ENCODE measurements at places on chromosomes 6 and 20.

DNA sequence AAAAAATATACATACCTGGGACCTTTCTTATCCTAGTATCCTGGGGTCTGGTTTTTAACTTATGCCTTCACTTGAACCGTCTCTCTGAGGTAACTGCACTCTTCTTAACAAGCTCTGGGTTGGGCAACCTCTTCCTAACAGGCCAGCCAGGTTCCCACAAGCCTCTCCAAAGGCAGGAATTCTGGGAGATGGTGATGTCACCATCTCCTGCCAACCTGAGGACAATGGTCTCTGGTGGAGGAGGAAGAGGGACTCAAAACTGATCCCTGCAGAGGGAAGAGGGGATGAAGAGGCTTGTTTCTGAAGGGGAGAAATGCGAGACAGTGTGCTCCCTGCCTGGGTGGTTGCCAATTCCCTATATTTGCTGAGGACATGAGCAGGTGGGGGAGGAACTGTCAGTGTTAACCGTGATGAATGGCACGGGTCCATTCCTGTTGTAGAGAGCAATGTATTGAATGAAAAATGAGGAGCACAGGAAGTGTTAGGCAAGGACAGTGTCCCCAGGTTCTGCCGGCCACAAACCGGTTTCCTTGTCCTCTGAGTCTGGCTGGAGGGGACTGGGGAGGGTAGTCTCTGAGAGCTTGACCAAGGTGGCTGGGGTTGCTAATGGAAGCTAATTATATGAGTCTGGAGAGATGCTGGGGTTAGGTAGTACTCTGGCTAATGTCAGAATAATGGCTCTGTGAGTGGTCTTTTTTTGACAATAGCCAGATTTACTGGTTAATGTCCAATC lies 95.5 kb downstream of the KCNB1 start:
- no peak for DNase-seq

DNA sequence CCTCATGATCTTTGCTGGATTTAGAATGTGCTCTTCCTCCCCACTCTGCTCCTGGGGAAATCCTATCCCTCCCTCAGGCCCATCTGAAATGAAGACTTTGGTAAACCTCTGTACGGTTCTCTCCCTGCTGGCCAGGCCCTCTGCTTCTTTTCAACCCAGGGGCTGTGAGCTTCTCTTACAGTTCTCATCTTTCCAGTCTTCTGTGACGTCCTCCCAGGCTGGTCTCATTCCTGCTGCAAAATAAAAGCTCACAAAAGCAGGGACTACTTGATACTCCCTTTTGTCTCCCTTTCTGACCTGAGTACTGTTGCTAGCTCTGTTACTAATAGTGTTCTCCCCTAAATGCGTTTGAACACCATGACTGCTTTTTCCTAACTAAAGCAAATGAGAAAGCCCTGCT lies 46.3 kb downstream of the UNC5CL start:
- no peak for DNase-seq

- DNase-seq = no peak
Measured at GRCh38 chr6:143078468-143079324, 18.0 kb downstream of the AIG1 start.

DNA sequence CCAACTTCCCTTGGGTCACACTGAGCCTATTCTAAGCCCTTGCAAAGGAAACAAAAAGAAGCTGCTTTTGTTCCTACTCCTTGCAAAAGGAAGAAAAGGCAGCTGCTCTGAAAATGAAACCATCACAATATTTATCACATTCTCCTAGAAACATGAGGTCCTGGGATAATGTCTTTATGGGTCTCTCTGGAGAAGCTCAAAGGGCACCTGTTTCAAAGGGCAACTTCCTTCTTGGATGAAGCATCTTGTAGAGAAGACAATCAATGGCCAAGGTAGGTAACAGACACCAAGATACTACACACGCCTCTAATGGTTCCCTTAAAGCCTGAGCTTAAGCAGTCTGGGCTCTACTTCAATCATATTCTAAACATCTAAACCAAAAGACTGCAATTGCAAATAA lies 10.4 kb downstream of the ELOVL5 start:
- no peak for DNase-seq

GRCh38 chr20:46977909-46978588 lies 83.4 kb downstream of the EYA2 start:
- DNase-seq = no peak

- peak; percentile 79 for DNase-seq
Measured at GRCh38 chr20:19205981-19206396, 6.5 kb upstream of the SLC24A3 start.

DNA sequence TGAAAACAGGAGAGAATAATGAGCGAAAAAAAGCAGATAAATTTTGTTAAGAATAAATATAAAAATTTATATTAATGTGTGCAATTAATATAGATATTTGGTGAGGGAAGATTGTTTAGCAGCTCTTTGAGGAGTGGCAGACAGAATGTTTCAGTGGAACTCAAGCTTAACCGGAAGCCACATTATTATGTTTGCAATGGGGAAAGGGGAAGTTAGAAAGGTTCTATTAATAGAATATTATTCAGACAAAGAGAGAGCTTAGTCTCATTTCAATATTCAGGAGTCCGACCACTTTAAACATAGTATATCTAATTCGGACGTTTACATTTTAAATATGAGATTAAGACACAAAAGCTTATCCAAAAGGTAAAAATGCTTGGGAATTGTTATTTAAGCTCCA lies 81.6 kb upstream of the KHDRBS2 start:
- no peak for DNase-seq

All from activated naive CD8-positive, alpha-beta T cell treated with anti-CD3 and anti-CD28 coated beads, Interleukin-2, amount 50 U/mL, for 24 hours (primary cell).